GM12878 (cell line): ENCODE measurements at places on chromosomes 6 and 20. TPM values are rescaled to one million over a fixed set of nuclear protein-coding genes. Genes with fewer than 3 reads are reported as not detected.

GRCh38 chr20:13563854-13564253 lies 74.9 kb downstream of the TASP1 start:
- no peaks in the 10 kb centered on the region for H3K36me3 ChIP-seq
- H3K4me1 ChIP-seq = no peaks in the 10 kb centered on the region
- no peak overlapping the region for H3K4me3 ChIP-seq
- no peak overlapping the region for H3K27ac ChIP-seq
- H3K27me3 ChIP-seq = no peaks in the 10 kb centered on the region

Gene SPATA2
- polyA plus RNA-seq = 7.9 and 9.7 TPM in 2 replicates

DNA sequence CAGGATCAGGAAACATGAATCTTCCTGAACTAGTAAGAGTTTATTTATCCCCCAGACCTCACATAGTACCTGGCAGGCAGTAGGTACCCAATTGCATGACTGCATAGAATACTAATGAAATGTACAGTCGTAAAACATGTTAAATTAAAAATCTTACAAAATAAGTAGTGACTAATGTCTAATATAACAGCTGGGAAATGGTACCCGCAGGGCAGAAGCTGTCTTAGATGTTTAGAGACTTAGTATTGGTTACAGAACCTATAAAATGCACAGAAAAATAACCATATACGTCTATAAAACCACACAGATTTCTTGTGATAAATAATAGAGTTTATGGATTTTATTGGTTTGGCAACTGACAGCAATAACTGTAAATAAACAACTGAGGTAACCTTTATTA lies 139.1 kb upstream of the GMDS start:
- no peaks in the 10 kb centered on the region for H3K27me3 ChIP-seq
- no peaks in the 10 kb centered on the region for H3K36me3 ChIP-seq

DNA sequence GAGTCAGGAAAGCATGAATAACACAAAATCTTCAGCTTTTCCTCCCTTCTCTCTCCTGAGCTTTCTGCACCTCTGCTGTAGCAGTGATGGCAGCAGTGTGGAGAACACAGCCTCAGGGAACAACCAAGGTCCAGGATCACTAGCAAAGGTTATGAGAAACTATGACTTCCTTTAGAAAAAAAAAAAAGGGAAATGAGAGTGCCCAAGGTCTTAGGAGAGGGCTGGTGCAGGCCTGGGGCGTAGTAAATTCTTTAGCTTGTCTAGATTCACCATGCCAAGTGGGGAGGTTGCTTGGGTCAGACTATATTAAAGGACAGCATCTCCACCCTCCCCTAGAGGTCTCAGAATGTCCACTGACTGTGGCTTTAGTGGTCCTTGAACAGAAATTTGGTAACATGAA lies 40.4 kb upstream of the POLR1H start:
- no peak overlapping the region for H3K4me3 ChIP-seq
- H3K4me1 ChIP-seq = no peaks in the 10 kb centered on the region
- no peaks in the 10 kb centered on the region for H3K36me3 ChIP-seq
- no peak for DNase-seq
- H3K27me3 ChIP-seq = no peaks in the 10 kb centered on the region
- H3K27ac ChIP-seq = no peak overlapping the region

Gene RAET1L
- not detected in 2 replicates for polyA plus RNA-seq

Gene LRRC73
- polyA plus RNA-seq = not detected in 2 replicates

DNA sequence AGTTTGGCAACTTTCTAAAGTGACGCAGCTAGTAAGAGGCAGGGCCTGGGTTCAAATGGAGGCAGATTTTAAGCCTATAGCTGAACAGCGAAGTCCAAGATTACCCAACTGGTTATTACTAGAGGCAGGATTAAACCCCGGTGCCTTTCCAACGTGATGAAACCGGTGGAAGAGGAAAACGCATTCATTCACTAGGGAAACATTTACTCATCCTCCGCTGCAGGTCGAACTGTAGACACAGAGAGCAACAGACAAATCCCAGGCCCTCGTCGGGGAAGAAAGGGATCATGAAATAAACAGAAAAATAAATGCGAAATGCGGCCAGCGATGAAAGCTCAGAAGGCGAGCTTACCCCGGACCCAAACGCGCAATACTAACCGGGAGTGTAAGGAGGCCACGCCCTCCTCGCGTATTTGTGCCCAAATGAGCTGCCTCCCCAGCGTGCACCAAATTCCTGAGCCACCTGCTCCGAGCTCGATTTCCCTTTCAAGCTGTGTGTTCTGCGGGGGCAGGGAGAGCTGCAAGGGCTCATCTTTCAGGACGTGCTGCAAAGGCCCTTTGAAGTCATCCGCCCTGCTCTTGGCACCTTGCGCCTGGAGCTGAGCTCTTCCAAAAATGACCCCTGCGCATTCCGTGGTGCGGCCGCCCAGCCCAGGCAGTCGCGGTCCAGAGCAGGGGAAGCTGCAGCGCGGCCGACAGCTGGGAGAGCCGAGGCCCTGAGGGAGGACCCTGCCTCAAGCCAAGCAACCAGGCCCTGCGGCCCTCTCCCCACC lies 46.9 kb downstream of the PDYN start:
- no peak overlapping the region for H3K27ac ChIP-seq
- H3K4me3 ChIP-seq = no peak overlapping the region
- no peaks in the 10 kb centered on the region for H3K36me3 ChIP-seq
- no peaks in the 10 kb centered on the region for H3K4me1 ChIP-seq
- peaks cover 4% of the 10 kb centered on the region for H3K27me3 ChIP-seq

DNA sequence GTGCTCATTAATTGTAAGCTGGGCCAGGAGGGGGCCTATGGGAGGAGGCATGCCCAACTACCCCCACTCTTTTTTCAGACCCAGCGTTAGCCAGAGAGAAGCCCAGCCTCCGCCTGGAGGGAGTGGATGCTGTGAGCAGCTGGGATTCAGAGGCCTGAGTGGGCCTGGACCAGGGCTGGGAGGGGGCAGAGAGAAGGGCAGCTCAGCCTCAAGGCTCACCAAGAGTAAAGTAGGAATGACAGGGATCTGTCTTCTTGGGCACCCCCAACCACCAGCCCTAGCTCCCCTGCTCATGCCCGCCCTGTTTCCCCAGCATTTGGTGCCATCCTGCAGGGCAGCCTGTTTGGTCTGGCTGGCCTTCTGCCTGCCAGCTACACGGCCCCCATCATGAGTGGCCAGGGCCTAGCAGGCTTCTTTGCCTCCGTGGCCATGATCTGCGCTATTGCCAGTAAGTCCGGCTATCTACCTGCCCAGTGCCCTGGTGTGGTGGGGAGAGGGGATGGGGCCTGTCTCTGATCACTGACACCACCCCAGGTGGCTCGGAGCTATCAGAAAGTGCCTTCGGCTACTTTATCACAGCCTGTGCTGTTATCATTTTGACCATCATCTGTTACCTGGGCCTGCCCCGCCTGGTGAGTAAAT lies 6.8 kb downstream of the SLC29A1 start:
- peaks cover 3% of the 10 kb centered on the region for H3K4me1 ChIP-seq
- no peak overlapping the region for H3K4me3 ChIP-seq
- no peak overlapping the region for H3K27ac ChIP-seq
- DNase-seq = no peak

DNA sequence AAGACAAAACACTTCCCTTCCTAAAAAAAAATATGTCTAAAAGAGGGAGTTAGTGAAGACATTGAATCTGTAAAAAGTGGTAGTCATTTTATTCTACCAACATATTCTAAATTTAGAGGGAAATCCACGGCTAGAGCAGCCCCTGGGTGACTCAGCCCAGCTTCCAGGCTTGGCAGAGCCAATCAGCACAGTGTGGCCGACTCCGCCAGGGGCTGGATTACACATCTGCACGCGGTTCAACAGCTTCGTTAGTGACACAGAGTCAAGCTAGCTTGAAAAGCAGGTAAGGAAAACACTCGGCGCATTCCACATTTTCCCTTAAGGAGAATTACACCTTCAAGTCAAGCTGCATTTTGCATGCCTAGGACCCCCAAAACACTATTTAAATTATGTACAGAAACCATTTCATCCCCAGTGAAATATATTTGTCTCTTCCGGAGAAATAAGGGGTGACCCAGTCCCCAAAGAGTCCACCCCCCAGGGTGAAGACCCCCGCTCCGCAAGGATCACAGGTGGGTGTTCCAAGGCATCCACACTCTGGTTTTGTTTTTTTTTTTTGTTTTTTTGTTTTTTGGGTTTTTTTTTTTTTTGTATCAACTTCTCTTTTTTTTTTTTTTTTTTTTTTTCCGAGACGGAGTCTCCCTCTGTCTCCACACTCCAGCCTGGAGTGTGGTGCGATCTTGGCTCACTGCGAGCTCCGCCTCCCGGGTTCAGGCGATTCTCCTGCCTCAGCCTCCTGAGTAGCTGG lies 58.4 kb upstream of the ARID1B start:
- H3K4me1 ChIP-seq = peaks cover 35% of the 10 kb centered on the region
- DNase-seq = no peak
- peak overlapping the region; percentile 58; the same call in 1 of the 2 replicates for H3K4me3 ChIP-seq
- H3K27ac ChIP-seq = peak overlapping the region; percentile 96
- H3K36me3 ChIP-seq = no peaks in the 10 kb centered on the region
- no peaks in the 10 kb centered on the region for H3K27me3 ChIP-seq

GRCh38 chr20:40728470-40728869 lies 39.4 kb upstream of the MAFB start:
- no peak overlapping the region for H3K27ac ChIP-seq
- no peaks in the 10 kb centered on the region for H3K36me3 ChIP-seq
- no peak overlapping the region for H3K4me3 ChIP-seq
- DNase-seq = no peak
- H3K27me3 ChIP-seq = no peaks in the 10 kb centered on the region; the same call in 1 of the 2 replicates

- peaks cover 8% of the 10 kb centered on the region for H3K27me3 ChIP-seq
- H3K27ac ChIP-seq = no peak within 1 kb of the TSS
- H3K4me3 ChIP-seq = peak within 1 kb of the TSS; percentile 60
- no peak for DNase-seq
Measured at GRCh38 chr6:3751077-3751729, at the start of gene PXDC1. Gene PXDC1, minus strand, starts transcription at chr6:3751713. Its CDS starts 182 bp downstream, at chr6:3751531.
